AG09309 (cell line): ENCODE measurements at places on chromosomes 2 and 18.

- no peak for DNase-seq
These were observed 204.1 kb downstream of the CELF4 start for GRCh38 chr18:37361335-37362157.

- no peak for DNase-seq
These were observed 629.4 kb downstream of the TSN start for GRCh38 chr2:122384768-122385333.

- DNase-seq, result no peak
These were observed 43.1 kb downstream of the FN1 start for GRCh38 chr2:215392687-215393270.

GRCh38 chr2:217060516-217060915, 200.7 kb upstream of the TNP1 start:
- no peak for DNase-seq

DNA sequence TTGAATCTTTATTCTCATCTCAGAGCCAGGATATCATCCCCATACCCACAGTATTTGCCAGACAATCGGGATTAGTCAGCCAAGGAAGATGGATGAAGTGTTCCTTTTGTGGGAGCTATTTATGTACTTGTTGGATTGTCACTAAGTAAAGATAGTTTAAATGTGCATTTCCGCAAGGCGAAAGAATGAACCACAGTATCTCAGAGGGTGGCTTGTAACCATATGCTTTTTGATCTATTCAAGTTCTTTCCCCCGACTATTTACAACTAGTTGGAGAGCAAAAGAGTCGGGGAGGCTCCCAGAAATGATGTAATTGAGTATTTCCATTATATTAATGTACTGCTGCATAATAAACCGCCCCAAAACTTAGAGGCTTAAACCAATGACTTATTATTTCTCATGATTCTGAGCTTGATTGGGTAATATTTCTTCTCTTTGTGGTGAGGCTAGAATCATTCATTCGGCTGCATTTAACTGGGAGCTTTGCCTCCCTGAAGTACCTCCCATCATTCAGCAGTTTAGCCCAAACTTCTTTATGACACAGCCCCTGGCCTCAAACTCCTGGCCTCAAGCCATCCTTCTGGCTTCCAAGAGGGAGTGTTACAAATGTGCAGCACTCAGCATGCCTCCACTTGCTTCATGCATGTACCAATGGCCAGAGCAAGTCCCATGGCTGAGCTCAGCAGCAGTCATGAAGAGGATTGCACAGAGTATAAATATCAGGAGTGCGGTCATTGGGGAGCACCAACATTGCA, 423.7 kb downstream of the METTL4 start:
- DNase-seq, result no peak

GRCh38 chr18:7017013-7017412, 100.6 kb downstream of the LAMA1 start:
- no peak for DNase-seq

DNA sequence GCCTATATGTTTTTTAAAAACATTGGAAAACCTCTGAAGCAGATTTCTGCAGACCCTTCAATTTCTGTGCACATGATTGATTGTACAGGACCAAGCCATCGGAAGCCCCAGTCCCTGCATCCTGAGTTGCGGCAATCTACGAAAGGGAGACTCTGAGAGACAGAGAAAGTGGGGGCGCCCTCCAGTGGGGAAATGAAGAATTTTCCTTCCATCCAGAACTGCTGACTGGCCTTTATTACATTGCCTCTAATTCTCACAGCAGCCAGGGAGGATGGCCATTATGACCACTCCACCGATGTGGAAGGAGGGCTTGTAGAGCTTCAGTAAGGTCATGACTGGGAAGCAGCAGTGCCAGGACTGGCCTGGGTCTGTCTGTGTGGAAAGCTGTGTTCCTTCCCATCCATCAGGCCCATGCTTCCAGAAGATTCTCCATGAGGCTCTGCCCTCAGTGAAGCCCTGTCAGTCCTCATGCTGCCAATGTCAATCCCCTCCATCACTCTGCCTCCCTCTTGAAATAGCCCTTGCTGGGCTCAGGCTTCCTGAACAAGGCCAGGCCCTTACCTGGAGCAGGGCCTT, 20.0 kb upstream of the RESP18 start:
- DNase-seq, result no peak

- DNase-seq, result no peak
These were observed 1.0 kb upstream of the AAK1 start for GRCh38 chr2:69644506-69644979.

GRCh38 chr2:219020604-219021365, 20.5 kb downstream of the CFAP65 start:
- no peak for DNase-seq

DNA sequence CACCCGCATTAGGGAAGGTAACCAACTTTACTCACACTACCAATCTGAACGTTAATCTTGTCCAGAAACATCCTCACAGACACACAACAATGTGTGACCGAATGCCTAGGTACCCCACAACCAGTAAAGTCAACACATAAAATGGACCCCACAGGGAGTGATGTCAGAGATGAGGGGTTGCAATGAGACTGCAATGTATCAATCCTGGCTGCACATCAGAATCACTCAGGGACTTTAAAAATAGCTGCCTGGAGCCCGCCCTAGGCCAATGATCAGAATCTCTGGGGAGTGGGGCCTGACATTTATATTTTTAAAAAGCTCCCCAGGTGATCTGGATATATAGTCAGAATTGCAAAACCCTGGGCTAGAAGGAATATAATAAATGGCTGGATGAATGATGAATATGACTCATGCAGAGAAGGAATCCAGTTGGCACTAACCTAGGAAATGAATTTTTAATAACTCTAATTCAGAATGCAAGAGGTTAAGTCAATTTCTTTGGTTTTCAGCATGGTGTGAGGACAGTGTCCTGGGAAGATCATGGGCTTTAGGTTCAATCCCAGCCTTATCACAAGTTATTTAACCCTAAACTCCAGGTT, 92.8 kb downstream of the COLEC12 start:
- DNase-seq, result no peak

- no peak for DNase-seq
These were observed 15.9 kb upstream of the CCDC85A start for GRCh38 chr2:56167616-56168562.

DNA sequence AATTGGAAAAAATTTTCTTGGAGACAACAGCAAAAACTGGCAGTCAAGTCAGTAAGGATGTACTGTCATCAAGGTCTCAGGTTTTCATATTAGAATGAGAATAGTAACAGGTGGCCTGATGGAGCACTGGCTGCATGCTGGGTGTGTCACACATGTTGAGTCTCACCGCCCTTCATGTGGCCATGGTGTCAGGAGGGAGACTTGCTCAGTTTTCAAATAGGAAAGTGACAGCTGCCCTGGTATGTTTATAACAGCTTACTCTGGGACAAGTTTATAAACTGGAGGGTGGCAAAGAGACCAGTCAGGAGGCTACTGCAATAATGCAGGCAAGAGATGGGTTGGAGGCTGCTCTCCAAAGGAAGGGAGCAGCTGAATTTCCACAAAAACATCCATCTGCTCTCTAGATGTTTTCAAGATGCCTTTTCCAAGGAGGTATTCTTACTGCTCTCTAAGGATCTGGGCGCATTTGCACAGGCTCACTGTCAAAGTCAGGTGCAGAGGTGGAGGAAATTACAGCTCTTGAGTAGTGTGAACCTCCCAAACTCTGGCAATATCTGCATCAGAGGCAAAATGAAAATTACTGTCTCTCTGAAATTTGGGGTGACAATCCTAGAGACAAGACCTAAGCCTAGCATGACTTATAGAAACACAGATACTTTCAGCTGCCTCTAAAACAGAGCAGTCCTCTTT, 321.9 kb upstream of the RAB12 start:
- no peak for DNase-seq
